ENCODE measurements at places on chromosomes 3 and 15.

- no peak for DNase-seq
Measured at GRCh38 chr15:35080226-35080625, 4.9 kb downstream of the NANOGP8 start.

GRCh38 chr15:57784081-57784511 lies 77.6 kb downstream of the POLR2M start:
- DNase-seq, result no peak

DNA sequence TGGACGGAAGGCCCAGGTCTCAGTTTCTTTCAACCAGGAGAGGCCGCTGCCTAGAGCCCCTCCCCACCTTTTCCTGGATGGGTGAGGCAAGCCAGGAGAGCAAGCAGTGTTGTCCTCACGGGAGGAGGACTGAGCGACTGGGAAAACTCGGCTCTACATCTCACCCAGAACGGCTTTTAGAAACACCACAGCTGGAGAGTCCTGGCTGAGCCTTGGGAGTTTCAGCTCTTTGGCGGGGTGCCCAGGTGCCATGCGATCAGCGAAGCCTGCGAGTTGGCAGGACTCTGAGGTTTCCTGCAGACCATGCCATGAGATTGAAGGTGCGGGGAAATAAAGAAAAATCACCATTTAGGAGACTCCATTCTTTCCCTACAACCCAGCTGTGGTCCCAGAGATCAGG lies 26.0 kb downstream of the PPCDC start:
- DNase-seq, result peak; percentile 85

GRCh38 chr3:15974647-15975046 lies 176.9 kb upstream of the ANKRD28 start:
- no peak for DNase-seq

GRCh38 chr15:41022487-41023090 lies 69.3 kb downstream of the CHAC1 start:
- no peak for DNase-seq

GRCh38 chr15:91821458-91821857 lies 32.0 kb upstream of the SLCO3A1 start:
- no peak for DNase-seq
